ENCODE measurements at places on chromosomes 6 and 20.

DNA sequence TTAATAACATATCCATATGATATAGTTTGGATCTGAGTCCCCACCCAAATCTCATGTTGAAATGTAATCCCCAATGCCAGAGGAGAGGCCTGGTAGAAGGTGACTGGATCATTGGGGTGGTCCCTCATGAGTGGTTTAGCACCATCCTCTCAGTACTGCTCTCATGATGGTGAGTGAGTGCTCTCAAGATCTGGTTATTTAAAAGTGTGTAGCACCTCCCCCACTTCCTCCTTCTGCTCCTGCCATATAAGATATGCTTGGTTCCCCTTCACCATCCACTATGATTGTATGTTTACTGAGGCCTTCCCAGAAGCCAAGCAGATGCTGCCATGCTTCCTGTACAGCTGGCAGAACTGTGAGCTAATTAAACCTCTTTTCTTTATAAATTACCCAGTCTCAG lies 22.9 kb downstream of the IRF4 start:
- DNase-seq, result no peak

GRCh38 chr6:3770023-3770720 lies 18.7 kb upstream of the PXDC1 start:
- no peak for DNase-seq

DNA sequence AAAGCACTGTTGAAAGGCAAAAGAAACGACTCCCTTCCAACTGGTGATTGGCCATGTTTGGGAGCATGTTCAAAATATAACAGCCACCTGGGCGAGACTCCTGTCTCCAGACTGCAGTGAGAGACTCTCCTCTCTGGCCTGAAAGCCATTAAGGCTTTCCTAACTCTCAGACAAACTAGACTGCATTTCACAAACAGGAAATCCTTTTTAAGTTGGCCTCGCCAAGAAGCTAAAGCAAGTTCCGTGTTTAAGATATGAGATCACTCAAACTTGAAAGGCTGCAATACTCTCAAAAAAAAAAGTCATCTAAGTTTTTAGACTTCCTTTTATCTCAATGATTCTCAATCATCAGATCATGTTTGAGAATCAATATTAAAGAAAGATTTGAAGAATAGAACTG lies 117.0 kb downstream of the TFAP2A start:
- no peak for DNase-seq

DNA sequence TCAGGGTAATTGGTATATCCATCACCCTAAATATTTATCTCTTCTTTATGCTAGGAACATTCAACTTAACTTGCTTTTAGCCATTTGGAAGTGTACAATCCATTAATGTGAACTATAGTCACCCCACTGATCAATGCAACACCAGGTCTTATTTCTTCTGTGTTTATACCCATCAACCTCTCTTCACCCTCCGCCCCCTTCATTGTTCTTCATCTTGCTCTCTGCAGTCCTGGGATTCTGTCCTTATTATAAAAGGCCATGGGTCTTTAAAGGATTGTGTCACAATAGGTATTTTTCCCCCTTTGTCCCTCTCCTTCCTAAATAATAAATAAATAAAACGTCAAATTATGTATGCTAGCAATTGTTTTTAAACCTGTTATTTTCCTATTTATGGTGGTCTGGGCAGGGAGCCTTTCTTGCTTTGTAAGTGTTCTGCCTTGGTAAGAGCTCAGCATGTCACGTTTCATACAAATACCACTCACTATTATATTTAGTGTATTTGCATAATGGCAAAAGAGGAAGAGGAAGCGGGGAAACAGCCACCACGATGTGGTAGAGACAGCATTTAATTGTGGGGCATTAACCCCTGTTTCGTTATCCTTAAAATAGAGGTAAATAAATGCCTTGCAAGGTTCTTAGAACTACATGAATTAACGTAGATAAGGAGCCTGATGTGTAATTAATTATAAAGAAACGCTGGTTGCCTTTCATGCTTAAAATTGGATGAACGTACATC lies 1.9 kb downstream of the ABRACL start:
- DNase-seq, result no peak

DNA sequence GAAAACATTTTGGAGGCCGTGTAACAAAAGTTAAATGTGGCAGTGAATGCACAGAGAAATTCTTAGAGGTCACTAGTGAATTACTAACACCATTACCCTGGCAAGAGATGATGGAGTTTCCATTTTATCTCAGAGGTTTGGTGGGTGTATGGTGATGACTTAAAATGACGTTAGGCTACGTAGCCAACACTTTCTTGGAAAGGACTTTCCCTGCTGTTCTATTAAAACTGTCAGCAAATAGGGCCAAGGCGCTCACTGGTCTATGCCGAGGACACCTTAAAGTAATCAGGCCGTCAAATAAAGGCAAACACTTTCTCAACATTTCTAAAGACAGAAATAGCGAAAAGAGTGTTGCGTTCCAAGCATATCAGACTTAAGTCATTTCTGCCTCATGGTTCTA lies 160.8 kb downstream of the GMPR start:
- DNase-seq, result no peak
